Cortex of kidney (tissue), 1 donor: ENCODE measurements at places on chromosomes 3 and 15.

DNA sequence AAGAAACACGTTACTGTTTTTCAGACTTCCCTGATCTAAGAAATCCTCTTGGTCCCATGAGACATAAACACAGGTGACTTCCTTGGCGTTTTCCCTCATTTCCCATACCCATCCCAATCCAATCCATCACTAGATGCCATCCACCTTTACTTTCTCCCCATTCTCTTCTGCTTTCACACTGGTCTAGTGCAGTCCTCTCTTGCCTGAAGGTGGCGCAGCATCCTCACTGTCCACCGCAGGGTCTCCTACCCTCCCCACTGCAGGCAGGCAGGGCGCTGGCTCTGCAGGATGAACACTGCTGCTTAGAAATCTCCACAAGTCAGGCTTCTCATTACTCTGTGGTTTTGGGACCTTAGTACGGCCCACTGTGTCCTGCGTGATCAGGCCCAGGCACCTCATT lies 58.2 kb downstream of the RAB7A start:
- no peak for DNase-seq

- no peak for DNase-seq
Measured at GRCh38 chr15:87741350-87741749, 515.2 kb downstream of the NTRK3 start.

GRCh38 chr3:140052771-140053702 lies 118.1 kb downstream of the CLSTN2 start:
- DNase-seq: no peak

DNA sequence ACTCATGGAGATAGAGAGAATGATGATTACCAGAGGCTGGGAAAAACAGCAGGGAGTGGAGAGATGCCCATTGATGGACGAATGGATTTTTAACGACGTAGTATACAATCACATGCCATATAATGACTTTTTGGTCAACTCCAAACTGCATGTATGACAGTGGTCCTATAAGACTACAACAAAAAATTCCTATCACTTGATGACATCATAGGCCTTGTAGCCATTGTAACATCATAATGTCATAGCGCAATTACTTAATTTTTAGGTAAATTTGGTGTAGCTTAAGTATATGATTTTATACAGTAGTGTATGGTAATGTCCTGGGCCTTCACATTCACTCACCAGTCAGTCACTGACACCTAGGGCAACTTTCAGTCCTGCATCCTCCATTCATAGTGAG lies 264.3 kb downstream of the RAP2B start:
- no peak for DNase-seq

GRCh38 chr3:27354161-27354560 lies 15.0 kb downstream of the NEK10 start:
- DNase-seq: no peak

GRCh38 chr15:85625856-85626255 lies 168.9 kb downstream of the KLHL25 start:
- no peak for DNase-seq

DNA sequence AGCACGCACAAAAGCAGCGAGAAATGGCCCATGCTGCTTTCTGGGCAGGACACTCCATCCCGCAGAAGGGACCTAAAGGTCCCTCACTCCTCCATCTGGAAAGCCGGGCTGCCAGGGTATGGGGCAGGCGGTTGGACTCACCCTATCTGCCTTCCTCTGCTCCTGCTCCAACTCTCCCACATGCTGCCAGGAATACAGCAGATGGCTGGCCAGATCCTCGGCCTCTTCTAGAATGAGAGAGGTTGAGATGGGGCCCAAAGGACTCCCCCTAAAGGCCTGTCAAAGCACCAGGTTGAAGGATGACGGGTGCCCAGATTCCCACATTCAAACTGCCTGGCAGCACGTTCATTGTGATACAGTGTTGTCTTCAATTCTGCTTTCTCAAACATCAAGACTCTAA lies 85.1 kb upstream of the C2CD4B start:
- DNase-seq: no peak

- no peak for DNase-seq
Measured at GRCh38 chr3:55935241-55935640, 448.1 kb upstream of the WNT5A start.

DNA sequence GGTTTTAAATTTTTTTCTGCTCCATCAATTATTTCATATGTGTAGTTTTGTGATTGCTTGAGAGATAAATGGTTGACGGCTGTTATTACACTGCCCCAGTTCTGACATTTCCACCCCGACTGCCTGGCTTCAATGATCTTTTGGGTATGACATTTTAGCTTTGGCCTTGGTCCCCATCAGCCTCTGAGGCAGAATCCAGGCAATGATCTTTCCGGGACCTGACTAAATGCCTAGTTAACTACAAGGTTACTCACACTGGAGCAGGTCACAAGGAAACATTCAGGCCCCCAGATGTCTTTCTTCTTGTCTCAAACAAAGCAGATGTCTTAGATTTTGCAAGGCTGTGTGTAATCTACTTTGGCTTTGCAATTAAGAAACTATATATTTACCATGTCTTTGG lies 61.1 kb upstream of the TMCO5A start:
- DNase-seq: no peak

DNA sequence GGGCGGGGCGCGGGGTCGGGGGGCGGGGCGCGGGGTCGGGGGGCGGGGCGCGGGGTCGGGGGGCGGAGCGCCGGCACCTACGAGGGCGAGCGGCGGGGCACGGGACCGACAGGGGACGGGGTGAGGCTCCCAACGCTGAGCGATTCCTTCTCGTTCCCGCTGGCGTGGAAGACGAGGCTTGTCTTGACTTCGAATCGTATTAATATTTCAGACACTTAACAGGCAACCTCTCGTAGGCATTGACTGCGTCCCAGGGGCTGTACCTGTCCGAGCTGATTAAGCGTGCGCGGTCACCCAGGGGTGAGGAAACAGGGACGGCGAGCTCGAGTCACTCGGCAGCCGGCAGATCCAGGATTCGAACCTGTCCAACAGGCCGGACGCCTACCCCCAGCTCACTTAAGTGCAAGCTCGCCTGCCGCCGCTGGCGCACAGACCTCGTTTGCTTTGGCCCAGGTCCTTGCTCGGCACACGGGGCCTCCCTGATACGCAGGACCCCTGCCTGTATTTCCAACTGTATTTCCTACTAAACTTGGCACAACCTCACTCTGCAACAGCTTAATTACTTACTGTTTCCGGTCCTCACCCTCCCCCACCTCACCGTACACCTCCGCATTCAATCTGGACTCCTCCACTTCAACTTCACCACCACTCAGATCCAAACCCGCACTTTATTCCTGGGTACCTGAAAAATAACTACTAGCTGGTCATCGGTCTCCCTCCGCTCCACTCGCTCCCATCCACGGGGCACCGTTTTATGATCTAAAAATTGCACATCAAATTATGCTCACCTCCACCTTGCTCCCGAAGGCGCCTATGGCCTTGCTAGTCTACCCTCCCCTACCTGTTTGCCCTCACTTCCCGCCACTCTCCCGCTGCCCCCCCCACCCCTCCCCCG lies 722 bp upstream of the ZXDC start:
- no peak for DNase-seq

DNA sequence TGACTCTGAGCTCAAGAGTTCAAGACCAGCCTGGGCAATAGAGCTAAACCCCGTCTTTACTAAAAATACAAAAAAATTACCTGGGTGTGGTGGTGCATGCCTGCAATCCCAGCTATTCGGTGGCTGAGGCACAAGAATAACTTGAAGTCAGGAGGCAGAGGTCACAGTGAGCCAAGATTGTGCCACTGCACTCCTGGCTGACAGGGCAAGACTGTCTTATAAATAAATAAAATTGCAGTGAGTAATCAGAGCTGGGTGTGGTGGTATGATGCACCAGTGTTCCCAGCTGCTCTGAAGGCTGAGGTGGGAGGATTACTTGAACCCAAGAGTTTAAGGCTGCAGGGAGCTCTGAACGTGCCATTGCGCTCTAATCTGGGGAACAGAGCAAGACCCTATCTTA lies 55.9 kb upstream of the GCNT3 start:
- DNase-seq: no peak
